ENCODE measurements at places on chromosomes 2 and 18. TPM values are rescaled to one million over a fixed set of nuclear protein-coding genes. Genes with fewer than 3 reads are reported as not detected.

Gene CDH2
- total RNA-seq: 21.9 TPM

Gene CDCA7
- 7.6 TPM for total RNA-seq

Gene C2orf72
- 6.4 TPM for total RNA-seq

Gene FAP
- 14.9 TPM for total RNA-seq

Gene PCARE
- not detected for total RNA-seq

Gene HAAO
- 18.5 TPM for total RNA-seq

Gene TCF23
- total RNA-seq: not detected

- DNase-seq: no peak
Measured at GRCh38 chr18:50665519-50665918, 105.6 kb downstream of the MAPK4 start.

DNA sequence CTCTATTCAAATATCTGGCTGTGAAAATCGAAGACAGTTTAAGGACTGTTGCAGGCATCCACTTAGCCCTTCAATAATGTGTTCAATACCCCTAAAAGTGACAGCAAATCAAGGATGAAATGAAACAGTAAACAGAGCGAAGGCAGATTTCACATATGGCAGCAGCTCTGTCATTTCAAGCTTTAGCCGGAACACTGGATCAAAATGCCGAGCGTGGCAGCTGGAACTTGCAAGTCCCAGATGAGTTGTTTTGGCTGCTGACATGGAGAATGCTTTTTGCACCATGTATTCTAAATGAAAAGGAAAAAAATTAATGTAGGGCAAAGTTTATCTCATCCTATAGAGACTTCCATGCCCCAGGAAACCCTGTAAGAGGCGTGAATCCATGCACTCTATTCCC lies 18.0 kb downstream of the LRRC30 start:
- peak; percentile 34 for DNase-seq

DNA sequence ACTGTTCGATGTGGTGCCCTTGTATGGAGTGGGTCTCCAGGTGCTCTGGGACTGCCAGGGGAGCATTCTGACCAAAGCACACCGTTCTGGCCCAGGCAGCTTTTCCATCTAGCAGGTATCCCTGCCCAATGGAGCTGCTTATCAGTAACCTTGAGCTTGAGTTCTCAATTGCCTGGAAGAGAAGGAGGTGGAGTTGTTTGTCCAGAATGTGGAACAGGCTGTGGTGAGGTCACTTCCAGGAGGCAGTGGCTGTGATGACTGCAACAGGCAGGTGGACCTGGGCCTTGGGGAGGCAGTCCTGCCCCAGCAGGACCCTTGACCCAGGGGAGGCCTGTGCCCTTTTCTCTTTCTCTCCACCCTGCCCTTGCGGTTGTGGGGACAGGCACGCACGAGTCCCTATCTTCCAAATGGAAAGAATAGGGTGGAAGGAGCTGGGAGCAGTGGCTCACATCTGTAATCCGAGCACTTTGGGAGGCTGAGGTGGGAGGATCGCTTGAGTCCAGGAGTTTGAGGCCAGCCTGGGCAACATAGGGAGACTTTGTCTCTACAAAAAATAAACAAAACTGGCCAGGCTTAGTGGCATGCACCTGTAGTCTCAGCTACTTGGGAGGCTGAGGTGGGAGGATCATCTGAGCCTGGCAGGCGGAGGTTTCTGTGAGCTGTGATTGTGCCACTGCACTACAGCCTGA lies 66.2 kb upstream of the MCFD2 start:
- peak; percentile 87 for DNase-seq

GRCh38 chr2:64336171-64336570 lies 117.8 kb upstream of the LGALSL start:
- no peak for DNase-seq

DNA sequence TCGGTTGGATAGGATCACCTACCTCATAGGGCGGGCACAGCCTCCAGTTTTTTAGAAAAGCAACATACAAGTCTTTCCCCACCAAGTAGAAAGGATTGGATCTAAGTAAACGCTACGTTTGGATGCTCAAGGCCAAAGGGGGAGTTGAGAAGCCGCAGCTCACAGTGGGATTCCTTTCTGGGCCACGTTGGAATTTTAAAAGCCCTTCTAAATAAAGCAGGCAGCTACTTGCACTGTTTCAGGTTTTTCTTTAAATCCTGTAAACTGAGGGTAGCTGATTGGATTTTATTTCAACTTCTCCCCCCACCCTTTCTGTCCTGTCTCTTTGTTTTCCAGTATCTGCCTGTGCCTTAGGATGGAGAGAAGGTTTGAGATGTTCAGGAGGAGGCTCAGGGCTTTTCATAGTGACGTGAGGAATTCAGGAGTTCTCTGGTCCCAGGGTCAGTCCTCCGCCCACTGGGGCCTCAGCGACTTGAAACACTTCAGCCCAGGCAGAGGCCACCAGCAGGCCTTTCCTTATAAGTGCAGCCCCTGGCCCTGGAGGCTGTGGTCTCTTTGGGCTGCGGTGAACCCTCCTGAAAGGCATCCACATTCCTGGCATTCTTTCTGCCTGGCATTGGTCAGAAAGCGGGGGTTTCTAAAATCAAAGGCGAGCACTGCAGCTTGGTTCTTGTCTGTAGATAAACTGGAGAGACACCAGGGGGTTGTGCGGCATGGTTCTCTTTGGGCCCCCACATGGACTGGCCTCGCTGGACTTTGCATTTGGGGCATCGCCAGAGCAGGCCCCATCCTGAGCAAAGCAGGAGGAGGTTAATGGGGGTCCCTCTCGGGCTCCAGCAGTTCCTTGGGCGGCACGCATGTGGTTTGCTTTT lies 44.5 kb downstream of the SH3BP4 start:
- DNase-seq: no peak

DNA sequence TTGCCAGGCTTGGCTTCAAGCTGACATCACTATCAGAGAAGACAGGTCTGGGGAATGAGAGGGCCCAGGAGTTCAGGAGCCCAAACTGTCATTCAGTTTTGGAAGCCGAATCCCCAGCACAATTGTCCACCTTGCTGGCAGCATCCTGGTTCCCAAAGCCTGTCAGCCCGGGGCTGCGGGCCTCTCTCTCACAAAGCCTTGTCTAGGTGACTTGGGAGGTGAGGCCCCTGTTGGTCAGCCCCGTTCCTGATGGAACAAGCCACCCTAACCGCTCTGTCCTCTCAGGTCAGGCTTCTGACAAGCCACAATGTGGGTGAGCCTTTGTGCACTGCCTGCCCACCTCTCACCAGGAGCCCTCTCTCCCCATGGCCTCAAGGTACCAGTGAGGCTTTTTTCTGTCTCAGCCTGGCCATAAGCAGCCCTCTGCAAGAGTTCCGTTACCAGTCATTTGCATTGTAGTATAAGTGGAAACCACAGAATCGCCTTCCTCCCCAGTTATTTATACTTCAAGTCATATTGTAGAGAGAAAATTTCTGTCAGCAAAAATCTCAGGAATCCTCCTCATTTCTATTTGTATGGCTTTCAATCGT lies 100.6 kb downstream of the MSH2 start:
- DNase-seq: no peak

DNA sequence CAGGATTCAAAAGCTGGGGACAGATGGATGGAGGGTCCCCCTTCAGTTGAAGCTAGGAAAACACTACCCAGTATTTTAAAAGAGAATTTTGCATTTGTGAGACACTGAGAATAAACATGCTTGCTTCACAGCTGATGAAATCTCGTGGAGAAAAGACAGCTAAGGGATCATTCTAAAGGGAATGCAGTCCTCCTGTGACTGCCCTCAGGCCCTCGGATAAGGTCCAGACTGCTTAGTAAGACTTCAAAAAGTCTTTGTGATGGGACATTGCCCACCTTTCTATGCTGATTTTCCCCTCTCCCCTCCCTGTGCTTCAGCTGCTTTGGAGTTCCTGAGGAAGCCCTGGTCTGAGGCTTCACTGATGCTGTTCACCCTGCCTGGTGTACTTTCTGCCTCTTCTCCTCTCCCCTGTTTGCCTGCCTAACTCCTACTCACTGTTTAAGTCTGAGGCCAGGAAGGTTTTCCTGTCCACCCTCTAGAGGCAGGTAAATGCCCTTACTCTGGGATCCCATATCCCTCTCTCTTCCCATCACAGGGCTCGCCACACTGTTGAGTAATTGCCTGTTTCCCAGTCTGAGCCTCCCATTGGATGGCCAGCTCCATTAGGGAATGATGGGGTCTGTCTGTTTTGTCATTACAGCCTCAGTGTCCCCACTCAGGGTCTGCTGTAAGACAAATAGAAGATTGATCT lies 26.6 kb downstream of the POLE4 start:
- DNase-seq: no peak

DNA sequence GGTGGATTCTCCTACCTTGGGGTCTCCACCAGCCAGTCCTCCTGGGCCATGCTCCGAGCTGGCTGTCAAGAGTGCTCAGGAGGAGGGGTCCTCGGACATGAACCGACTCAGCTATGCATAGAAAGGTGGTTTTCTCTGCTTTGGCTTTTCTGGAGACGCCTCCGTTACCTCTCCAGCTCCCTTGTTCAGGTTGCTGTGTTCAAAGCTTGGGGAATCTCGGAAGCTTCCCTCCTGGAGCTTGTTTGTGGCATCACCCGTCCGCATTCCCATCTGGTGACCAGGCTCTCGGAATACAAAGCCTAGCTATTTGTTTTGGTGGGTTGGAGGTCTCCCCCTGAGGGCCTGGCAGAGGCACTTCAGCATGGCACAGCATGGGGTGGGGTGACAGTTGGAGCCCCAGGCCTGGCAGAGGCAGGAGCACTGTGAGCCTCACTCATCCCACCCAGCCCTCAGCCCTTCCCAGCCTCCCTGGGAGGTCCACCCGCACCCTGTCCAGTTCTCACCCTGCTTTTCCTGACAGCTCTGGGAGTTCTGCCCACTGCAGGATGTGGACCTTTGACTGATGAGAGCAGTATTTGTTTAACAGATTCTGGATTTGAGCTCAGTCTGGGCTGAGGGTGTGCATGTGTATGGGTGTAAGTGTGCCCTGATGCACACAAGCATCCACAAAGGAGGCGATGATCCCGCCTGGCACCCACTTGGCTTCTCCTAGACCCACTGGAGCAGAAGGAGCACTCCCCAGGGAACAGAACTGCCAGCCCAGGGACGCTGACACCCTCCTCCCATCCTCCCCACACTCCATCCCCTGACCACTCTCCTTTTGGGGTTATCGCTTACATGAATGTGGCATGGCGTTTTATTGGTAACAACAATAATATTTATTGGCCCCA lies 107.3 kb upstream of the HS6ST1 start:
- peak; percentile 34 for DNase-seq

GRCh38 chr2:165008730-165009315 lies 53.5 kb upstream of the SLC38A11 start:
- DNase-seq: peak; percentile 73

GRCh38 chr2:7071916-7072556 lies 154.8 kb downstream of the RNF144A start:
- no peak for DNase-seq

- no peak for DNase-seq
Measured at GRCh38 chr18:35522130-35522959, 24.6 kb upstream of the INO80C start.

- DNase-seq: no peak
Measured at GRCh38 chr2:18047896-18048657, 169.6 kb downstream of the KCNS3 start.

GRCh38 chr2:216242365-216242764 lies 129.9 kb downstream of the MARCHF4 start:
- no peak for DNase-seq

GRCh38 chr2:63680455-63680854 lies 91.7 kb downstream of the MDH1 start:
- no peak for DNase-seq

DNA sequence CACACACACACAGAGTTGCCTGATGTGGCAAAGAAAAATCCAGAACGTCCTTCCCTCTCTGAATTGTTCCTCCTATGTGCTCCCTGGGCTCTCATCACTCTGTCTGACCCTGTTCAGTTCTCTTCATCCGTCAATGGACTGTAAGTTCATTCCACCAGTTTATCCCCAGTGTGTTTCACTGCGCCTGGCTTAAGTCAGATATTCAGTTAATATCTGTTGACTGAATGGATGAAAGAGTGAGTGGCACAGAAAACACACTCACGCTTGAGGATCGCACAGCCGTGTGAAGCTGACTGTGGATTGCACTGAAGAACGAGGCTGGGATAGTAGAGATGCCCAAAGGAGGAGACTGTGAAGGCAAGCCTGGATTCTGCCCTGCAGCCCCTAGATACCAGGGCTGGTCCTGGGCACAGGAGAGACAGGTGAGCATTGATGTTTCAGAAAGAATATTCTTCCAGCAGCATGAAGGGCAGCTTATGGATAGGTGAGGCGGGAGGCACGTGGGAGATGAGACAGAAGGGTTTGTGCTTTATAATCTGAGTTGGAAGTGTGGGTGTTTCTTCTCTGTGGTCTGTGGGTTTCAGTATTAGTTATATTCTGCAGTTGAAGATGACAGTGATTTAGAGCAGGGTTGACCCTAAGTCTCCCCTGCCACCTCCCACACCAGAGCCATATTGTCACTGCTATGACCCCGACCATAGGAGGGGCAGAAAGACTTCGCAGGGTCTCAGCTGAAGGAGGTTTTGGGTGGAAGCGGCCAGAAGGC lies 129.9 kb downstream of the SOCS6 start:
- DNase-seq: no peak

DNA sequence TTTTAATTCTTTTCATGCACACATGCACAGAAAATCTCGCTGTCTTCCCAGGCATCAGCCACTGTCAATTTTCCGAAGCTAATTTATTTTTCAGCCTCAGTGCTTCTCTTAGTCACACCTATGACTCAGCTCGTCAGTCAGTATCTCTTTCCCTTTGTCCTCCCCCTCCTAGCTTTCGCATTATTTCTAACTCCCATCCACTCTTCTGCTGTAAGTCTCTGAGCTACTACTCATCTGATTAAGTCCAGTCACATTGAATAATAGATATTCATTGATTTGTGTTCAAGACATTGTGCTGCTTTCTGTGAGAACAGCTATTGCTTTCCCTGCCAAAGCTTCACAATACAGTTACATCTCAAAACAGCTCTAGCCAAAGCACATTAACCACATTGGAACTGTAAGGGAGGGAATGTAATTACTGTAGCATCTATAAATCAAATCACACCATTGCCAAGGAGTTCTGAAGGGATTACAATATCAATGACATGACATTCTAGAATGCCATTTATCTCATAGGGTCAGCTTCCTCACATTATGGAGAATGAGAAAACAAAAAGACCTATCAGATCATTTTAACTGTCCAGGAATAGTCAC lies 89.4 kb downstream of the SCN3A start:
- DNase-seq: peak; percentile 23

DNA sequence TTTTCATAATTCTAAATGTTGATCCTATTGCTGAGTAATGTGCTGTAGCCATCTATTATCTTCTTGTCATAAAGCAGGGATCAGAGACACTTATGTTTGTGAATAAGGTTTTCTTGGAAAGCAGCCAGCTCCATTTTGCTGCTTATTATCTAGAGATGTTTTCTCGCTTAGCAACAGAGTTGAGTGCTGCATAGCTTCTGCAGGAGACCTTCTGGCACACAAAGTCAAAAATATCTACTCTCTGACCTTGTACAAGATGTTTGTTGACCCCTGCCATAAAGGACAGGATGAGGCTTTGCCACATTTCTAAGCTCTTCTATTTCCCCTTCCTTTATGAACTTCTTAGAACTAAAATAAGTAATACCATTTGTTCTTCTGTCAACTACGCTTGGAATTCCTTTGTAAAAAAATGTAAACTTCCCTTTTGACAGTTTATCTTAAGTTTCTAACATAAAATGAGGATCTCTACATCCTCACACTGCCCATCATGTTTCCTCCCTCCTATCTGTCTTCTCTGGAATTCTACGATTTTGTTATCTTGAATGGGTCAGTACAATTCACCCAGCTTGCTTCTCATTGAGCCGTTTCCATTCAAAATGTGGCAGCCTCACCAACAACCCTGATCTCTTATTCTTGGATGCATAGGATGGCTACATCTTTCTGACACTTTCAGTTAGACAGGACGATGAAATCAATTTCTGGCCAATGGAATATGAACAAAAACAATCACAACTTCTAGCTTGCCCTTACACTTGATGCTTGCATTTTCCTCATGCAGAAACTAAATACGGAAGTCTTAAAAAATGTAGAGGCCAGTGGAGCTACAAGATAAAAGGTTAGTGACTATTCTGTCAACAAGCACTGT lies 1377.0 kb downstream of the SUCLG1 start:
- DNase-seq: no peak
